Skin of body (tissue), 3 donors: ENCODE measurements at places on chromosomes 7 and 10. TPM values are rescaled to one million over a fixed set of nuclear protein-coding genes. Genes with fewer than 3 reads are reported as not detected.

Gene HMX3
- not detected for total RNA-seq

Gene FOXI2
- total RNA-seq = 0.20 TPM

Gene CYP2C19
- 0.69 TPM for total RNA-seq

Gene OR6V1
- total RNA-seq = not detected

Gene SIRT1
- 24.1 TPM for total RNA-seq

Gene HIP1
- 11.8 TPM for total RNA-seq
